Right ventricle myocardium inferior (tissue), 1 donor: ENCODE measurements at places on chromosomes 16 and 17.

- no peak for DNase-seq
Observed at GRCh38 chr17:7502987-7503386, 18.8 kb downstream of the POLR2A start.

- DNase-seq, result no peak
Observed at GRCh38 chr17:55172612-55173011, 92.1 kb upstream of the HLF start.

DNA sequence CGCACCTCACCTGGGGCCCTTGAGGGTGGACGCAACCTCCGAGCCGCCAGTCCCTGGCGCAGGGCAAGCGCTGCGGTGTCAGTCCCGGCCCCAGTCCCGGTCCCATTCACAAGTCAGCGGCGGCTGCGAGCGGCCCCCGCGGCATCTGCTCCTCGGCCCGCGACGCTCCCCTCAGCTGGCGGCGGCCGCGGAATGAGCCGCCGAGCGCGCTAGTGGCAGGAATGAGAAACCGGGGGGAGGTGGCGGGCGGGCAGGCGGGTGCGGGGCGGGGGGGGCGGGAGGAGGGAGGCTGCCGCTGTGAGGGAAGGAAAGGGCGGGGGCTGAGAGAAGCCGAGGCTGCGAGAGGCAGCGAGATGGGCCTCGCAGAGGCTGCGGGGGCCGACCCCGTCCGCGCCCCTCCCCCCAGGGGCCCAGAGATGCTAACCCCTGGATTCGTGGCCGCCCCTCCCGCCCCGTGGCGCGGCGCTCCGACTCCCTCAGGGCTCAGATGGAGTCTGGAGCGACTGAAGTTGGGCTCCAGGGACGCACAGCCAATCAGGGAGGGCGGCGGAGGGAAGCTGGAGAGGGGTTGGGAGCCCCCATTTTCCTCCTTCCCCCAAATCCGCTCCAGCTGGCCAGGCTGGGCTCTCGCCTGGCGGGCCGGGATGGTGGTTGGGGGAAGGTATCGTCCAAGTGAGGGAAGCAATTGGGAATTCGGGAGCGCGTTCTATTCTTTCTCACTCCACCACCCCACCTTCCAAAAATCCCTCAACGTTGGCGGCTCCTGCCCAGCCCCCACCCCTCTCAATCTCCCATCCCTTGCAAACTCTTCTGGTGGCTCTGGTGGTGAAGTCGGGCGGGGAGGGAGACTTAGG lies at the start of gene CDH11:
TSS of gene CDH11 (minus strand) at position 194 of the 854 bp plus-strand sequence. CDS start 117,194 bp downstream, outside the sequence.
- DNase-seq, result peak; percentile 74

GRCh38 chr17:75225016-75225415 lies 19.5 kb downstream of the NUP85 start:
- no peak for DNase-seq

DNA sequence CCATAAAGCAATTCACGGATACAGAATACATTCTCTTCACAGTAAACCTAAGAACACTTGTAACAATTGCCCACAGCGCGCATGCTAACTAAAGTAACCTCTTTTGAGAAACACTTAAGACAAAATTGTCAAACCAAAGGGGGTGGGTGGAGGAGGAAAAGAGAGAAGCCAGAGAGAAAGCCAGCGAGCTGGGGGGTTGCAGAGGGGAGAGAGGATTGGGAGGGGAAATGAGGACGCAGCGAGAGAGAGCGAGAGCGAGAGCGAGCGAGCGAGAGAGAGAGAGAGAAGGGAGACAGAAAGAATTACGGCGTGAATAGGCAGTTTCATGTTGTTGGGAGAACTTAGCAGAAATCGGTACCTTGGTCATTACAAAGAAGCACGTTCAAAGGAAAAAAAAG lies 1.6 kb upstream of the HOXB7 start:
- no peak for DNase-seq

GRCh38 chr17:33120103-33120502 lies 128.5 kb downstream of the SPACA3 start:
- DNase-seq, result no peak

GRCh38 chr16:57480754-57481230 lies 5.5 kb downstream of the DOK4 start:
- no peak for DNase-seq

- DNase-seq, result no peak
Observed at GRCh38 chr16:82088483-82088882, 53.4 kb downstream of the HSD17B2 start.

GRCh38 chr16:79400462-79401149 lies 199.9 kb downstream of the MAF start:
- DNase-seq, result no peak

DNA sequence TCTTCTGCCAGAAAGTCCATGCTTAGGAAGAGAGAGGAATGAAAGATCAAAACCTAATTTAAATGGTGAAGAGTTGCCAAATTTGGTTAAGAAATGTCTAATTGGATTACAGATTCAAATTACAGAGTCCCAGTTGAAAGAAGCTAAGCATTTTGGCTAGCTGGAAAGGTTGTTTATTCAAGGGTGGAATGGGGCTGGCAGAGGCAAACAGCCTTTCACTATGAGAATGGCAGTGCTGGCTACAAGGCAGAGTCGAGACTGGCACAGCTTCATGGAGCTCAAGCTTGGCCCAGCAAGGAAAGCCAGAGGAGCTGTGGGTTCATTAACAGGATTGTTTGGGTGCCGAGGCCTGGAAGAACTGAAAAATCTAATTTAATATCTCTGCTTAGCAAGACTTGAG lies 13.6 kb downstream of the MAP3K3 start:
- DNase-seq, result no peak

DNA sequence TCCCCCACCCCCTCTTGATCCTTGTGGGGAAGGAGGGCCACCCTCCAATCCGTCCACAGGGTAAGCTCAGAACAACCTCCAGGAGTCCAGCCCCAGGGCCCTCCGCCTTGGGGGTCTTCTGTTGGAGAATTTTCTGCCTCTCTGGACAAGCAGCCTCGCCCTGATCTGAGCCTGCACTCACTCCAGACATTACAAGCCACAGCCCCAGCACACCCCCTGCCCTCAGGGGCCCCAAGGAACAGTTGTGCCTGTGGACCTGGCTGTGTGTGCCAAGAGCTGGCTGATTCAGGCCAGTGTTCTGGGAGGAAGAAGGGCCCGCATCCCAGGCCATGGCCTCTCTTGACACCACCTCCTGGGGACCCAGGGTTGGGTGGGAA lies 477 bp upstream of the ARHGAP27 start:
- peak; percentile 52 for DNase-seq

GRCh38 chr16:22425036-22425801 lies 50.8 kb upstream of the CDR2 start:
- DNase-seq, result no peak

GRCh38 chr16:59878999-59879398 lies 1144.9 kb upstream of the GOT2 start:
- DNase-seq, result no peak

GRCh38 chr16:7449306-7449705 lies 116.7 kb downstream of the RBFOX1 start:
- DNase-seq, result no peak

DNA sequence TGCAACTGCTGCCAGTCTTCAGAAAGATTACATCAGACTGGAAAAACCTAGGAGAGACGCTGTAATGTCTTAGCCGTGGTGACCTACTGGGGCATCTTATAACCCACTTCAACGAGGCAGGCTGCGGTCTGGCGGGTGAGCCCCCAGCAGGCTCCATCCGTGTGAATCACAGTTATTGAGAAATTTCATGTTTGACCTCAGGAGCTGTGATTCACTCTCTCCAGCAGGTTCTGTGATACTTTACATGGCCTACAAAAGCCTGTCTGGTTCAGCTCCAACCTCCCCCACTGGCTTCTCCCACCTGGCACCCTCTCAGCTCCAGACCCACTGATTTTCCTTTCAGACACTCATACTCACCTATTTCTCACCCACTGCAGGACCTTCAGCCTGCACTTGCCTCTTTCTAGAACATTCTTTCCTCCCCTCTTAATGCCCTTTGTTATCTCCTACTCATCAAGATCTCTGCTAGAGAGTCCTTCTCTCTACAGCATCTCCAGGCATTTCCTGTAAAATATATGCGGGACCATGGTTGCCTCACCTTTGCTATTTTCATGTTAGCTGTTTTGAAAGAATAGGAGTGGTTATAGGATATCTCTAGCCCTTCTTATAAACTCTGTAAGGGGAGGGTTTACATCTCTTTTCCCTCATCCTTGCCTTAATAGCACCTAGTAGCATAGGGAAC lies 227.9 kb downstream of the MAF start:
- DNase-seq, result no peak

GRCh38 chr17:13266606-13267005 lies 248.8 kb upstream of the ELAC2 start:
- no peak for DNase-seq

DNA sequence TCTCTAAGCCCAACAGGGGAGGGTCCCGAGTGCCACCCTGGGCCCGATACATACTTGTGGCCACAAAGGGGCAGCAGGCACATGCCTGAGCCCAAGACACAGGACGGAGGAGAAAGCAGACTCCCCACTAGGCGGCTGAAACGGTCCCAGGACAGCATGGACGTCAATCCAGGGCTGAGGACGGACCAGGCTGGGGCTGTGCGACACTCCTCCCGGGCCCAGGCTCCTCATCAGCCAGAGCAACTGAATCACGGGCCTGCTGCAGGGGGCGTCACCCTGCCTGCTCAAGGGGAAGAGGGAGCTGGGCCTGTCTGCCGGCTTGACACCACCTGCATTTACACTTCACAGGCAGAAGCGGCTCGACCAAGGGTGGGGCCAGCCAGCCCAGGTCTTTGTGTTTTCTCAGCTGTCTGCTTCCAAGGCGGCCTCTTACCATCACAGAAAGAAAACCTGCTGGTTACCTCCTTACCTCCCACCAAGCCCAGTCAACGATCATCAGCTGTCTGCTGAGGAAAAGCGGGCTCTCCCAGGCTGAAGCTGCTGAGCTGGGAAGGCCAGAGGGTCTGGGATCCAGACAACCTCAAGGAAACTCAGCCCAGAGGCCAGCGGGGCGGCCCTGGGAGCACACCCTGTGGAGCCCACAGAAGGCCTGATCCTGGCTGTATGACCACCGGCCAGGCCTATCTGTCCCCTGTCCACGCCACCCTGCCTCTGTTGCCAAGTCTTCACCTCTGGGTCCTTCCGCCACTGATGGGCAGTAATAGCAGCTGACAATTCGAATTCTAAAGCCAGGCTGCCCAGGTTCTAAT lies 26.4 kb downstream of the KIFC3 start:
- DNase-seq, result peak; percentile 64
